Stimulated activated naive B cell treated with anti-CD40 and anti-IgM and Interleukin-4, amounts not matched to agents 10 μg/mL and 1 μg/mL and 100 μg/mL, for 72 hours (primary cell): ENCODE measurements at places on chromosomes 16 and 17.

DNA sequence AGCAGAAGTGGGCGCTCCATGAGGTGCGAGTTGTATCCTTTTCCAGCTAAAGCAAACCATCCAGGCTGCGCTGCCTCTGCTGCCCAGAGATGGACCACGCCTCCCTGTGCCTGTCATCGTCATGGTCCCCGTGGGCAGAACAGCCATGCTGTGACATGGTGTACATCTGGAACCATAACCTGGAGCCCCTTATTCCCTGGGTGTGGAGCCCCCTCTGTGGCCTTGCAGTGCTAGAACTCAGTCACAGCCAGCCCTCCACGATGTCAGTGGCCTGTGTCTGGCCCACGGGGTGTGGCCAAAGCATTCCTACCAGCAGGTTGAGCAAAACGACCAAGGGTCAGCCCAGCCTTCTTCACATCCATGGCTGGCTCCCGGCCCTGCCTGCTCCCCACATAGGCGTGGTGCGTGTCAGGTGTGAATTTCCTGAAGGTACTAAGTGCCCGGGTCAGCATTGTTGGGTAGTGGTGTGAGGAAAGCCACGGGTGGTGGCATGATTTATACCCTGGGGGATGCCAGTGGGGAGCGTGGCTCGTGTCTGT, 22.7 kb upstream of the JPT2 start:
- no peak for DNase-seq

DNA sequence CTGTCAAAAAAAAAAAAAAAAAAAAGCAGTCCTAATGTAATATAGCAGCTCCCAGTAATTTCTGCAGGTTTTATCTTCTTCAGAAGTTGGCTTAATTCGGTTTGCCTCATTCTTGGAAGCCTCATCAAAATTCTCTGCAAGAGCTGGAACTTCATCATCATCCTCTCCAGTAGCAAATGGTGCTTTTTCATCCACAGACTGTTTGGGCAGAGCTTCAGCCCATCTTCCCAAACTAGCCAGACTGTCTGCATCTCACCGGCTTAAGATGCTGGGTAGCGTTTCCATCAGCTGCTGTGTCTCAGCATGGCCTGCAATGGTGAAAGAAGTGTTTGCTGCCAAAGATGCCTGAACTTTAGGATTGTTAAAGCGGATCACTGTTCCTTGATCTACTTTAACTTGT, 112.6 kb downstream of the AIPL1 start:
- no peak for DNase-seq

GRCh38 chr16:85983064-85983463, 84.1 kb downstream of the IRF8 start:
- DNase-seq = no peak

DNA sequence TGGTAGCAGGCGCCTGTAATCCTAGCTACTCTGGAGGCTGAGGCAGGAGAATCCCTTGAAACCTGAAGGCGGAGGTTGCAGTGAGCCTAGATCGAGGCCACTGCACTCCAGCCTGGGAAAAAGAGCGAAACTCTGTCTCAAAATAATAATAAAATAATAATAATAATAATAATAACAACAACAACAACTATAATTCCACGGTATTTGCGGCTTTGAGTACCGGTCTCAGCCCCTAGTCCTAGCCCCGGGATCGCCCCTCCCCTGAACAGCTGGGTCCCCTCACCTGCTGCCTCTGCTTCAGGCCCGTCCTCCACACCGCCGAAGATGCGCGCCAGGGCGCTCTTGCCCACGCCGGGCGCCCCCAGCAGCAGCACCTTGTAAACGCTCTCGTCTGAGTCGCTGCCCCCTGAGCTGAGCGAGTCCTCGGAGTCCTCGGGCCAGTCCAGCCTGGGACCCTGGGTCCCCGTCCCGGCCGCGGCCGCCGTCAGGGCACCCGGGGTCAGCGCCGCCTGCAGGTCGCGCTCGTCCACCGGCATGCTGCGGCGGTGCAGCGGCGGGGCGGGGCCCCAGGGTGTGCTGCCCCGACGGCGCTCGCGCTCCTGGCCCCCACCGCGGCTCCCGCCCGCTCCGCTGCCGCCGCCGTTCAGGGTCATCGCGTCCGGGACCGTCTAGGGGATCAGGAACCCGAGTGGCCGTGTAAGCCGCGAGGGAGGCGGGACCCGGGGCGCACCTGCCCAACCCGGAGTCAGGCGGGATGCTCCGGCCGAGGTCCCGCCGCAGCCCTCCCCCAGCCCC, 611 bp downstream of the RRAD start:
- DNase-seq = no peak

DNA sequence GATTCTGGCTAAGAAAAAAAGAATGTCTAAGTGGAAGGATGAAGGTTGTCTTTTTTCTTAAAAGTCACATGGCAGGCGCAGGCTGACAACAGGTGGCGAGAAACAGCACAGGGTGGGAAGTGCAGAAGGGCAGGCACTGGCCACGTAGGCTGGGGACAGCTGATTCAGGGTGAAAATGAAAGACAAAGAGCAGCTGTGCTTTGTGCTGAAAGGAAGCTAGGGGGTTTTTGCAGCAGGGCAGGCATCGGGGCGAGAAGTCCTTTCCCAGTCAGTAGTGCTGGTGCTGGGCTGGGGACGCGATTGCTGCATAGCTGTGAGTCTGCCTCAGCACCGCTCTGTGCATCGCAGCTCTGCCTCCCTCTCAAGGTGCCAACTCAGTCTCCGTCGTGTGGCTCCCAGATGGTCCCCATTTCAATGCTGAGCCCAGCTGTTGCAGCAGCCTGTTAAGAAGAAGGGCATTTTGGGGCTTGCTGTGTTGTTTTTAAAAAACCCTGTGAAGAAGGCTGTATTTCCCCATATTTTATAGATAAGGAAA, 183.1 kb upstream of the CCL2 start:
- no peak for DNase-seq

- DNase-seq = no peak
These were observed 18.8 kb downstream of the B9D1 start for GRCh38 chr17:19343671-19344151.

DNA sequence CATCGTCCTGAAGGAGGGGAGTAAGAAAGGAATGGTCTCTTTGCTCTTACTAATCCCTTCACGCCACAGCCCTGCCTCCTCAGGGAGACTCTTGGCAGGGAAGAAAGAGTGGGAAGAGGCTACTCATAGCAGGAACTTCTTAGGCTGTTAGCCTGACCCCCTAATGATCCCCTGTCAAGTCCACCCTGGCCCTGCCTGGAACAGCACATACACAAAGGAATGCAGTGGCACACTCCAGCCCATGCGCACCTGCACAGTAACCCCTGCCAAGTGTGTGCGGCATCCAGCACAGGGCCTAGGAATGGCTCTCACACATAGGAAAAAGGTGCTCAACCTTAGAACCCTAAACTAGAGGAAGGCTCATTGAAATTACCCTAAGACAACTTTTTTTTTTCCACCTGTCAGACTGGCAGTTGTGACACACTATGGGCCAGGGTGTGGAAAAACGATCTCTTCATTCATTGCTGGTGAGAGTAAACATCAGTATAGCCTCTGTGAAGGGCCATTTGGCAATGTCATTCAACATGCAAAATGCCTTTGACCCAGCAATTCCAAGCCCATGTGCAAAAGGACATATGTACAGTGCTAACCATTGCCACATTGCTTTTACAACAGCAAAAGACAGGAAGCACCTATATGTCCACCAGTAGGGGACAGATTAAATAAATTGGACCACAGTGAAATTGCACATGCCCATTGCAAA, 50.1 kb downstream of the PIMREG start:
- no peak for DNase-seq
